NCI-H1694 (cell line): ENCODE measurements at places on chromosomes 12 and 14.

- DNase-seq, result no peak
Measured at GRCh38 chr12:121939186-121939585, 20.8 kb downstream of the CFAP251 start.

- DNase-seq, result no peak
Measured at GRCh38 chr12:107788690-107789458, 14.4 kb downstream of the ASCL4 start.

GRCh38 chr12:29960122-29960521, 176.4 kb upstream of the TMTC1 start:
- no peak for DNase-seq

DNA sequence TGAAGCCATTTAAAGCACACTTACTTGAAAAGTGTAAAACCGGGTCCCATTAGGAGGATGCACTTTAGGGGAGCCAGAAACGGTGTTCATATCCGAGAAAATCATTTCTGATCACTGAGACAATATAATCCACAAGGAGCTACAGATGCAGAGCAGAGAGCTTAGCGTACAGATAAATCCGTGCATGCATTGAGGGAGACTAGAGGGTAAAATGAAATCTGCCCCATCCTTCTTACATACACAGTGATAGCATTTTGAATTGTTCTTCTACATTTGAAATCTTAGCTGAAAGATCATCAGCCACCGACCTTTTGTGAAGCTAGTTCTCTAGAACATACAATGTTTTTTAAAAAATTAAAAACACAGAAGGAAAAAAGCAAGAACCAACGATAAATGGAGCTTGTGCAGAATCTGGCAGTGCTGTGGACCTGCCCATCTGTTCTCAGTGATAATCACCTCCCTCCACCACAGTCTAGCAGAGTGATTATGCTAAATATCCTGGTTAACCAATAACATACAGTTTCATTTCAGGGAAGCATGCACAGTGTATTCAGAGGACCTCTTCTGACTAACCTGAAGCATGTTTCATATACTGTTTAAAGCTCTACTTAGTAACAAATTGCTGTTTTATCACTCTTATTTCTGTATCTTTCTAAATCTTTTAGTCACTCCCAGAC, 161.1 kb downstream of the PPFIA2 start:
- DNase-seq, result peak; percentile 77

DNA sequence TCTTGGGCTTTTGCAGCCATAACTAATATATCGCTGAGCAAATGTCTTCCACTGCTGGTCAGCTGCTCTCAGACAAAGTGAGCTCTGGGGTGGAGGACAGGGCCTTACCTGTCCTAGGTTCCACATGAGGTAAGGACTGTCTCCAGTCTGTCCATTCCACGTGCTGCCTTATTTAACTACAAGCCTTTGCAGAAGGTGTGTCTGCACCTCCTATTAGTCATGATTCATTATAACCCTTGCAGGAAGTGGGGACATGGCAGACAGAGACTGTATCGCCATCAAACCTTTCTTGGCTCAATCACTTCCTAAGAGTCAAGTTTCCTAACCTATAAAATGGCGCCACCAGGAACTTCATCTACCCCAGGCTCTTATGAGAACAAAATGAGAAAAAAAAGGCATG, 46.9 kb downstream of the SLC25A47 start:
- no peak for DNase-seq

- DNase-seq, result peak; percentile 42
Measured at GRCh38 chr12:93173178-93173957, 204.4 kb upstream of the NUDT4 start.

- no peak for DNase-seq
Measured at GRCh38 chr12:27576667-27577347, 52.8 kb downstream of the PPFIBP1 start.
